Left lobe of liver (tissue), 2 donors: ENCODE measurements at places on chromosomes 12 and 14. TPM values are rescaled to one million over a fixed set of nuclear protein-coding genes. Genes with fewer than 3 reads are reported as not detected.

- no peak for DNase-seq
Observed at GRCh38 chr14:21405097-21405496, 21.3 kb upstream of the SUPT16H start.

DNA sequence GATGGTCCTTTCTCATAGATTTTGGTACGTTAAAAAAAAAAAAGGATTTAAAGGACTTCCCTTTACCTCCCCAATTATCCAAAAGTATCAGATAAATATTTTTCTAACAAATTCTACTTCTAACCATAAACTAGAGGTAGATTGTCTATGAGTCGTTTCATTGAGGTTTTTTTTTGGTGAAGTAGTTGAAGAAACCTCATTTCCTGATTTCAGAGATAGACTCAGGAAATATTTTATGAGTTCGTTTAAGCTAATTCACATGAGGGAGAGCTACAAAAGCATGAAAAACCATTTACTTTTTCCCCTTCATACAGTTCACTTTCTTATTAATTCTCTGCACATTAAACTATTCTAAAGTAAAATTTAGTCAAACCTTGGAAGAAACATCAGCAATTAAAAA lies 112.5 kb downstream of the RALGAPA1 start:
- no peak for DNase-seq

- no peak for DNase-seq
Observed at GRCh38 chr14:27528328-27528727, 930.5 kb upstream of the NOVA1 start.

DNA sequence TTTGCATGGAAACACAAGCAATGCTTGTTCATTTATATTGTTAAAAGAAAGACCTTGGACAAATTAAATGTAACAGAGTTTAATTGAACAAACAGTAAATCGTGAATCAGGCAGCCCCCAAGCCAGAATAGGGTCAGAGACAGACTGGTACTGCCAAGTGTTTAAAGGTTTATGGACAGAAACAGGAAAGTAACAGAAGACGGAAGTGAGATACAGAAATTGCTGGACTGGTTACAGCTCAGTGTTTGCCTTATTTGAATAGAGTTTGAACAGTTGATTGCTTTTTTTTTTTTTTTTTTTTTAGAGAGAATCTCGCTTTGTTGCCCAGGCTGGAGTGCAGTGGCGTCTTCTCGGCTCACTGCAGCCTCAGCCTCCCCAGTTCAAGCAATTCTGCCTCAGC lies 50.3 kb downstream of the DAO start:
- no peak for DNase-seq

GRCh38 chr14:68182492-68182891 lies 362.9 kb downstream of the RAD51B start:
- no peak for DNase-seq

- no peak for DNase-seq
Observed at GRCh38 chr14:64861916-64862315, 17.8 kb downstream of the SPTB start.

DNA sequence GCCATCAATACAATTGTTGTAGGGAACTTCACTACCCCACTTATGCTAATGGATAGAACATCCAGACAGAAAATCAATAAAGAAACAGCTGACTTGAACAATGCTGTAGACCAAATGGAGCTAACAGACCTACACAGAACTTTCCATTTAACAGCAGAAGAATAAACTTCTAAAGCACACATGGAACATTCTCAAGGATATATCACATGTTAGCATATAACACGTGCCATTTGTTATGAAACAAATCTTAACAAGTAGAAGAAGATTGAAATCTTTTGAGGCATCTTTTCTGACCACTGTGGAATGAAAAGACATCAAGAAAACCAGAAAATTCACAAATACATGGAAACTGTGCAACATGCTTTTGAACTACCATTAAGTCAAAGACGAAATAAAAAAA lies 62.5 kb upstream of the RNU6-8 start:
- DNase-seq, result no peak

DNA sequence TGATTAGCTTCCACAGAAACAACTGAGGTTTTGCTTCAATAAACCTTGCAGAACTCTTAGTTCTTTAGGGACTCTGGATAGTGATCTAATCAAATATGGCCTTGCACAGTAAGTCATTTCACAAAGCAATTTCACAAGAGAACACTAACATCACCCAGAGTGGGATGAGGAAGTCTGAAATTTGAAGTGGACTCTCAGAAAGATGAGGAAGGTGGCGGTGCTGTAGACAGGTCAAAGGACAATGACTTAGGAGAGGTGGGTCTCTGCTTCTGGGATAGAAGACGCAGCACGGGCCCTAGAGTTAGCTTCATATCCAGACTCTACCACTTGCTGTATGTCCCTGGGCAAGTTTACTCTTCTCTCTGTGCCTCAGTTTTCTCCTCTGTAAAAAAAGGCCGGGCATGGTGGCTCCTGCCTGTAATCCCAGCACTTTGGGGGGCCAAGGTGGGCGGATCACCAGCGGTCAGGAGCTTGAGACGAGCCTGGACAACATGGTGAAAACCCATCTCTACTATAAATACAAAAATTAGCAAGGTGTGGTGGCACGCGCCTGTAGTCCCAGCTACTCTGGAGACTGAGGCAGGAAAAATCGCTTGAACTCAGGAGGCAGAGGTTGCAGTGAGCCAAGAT lies 18.9 kb downstream of the FOS start:
- DNase-seq, result no peak

GRCh38 chr14:99481745-99482099 lies 513 bp downstream of the CCNK start:
- DNase-seq, result no peak

DNA sequence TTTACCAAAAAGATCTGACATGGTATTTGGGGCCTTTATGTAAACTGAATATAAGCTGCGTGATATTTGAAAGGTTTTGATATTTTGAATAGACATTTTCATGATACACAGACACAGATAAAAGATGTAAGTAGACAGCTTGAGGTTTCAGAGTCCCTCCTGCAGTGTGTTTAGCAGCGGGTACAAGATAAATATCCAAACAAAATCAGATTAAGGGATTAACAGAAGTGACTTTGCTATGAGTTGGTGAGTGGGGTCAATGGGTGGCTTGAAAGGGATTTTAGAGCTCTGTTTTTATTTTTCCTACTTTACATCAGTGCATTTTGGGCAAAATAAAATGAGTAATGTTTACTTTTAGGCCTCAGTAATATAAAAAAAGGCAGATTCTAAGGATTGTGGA lies 84.1 kb downstream of the IGF1 start:
- no peak for DNase-seq

- DNase-seq, result no peak
Observed at GRCh38 chr14:56487090-56487667, 92.4 kb upstream of the TMEM260 start.

DNA sequence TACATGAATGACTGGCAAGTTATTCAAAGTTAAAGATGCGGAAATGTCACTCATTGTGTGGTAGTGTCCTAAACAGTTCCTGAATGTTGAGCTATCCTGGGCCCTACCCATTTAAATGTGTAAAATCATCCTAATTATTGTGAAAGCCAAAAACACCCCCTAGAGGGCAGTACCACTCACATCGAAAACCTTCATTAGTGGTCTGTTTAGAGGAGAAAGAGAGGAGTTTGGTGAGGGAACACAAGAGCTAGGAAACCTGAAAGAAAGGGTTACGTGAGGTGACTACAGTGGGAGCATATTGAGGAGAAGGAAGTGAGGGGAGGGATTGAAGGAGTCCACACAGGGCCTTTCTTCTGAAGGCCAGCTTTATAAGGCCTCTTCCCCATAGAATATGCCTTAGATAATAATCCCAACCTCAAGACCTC lies 2.5 kb upstream of the TEP1 start:
- no peak for DNase-seq

- DNase-seq, result no peak
Observed at GRCh38 chr12:15115434-15115833, 105.8 kb downstream of the RERG start.

DNA sequence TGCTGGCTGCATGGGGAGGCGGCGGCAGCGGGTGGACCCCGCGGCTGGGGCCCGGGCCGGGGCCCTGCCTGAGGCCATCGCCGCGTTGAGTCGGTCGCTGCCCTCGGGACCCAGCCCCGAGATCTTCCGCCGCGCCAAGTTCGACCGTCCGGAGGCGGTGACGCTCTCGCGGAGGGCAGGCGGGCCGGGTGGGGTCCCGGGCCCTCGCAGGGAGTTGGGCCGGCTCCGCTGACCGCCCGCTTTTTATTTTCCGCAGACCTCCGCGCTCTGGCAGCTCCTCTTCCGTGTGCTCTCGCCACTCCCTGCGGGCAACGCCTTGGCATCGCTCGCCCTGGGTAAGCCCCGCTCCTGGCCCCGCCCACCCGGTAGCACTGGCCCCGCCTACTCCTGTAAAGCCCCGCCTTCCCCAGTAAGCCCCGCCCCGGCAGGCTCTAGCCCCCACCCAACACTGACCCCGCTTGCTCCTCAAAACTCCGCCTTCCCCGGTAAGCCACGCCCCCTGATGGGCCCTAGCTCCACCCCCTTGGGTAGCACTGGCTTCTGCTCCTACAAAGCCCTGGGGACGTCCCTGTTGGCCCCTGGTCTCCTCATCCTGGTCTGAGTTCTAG lies 424 bp downstream of the TEDC1 start:
- peak; percentile 86 for DNase-seq

DNA sequence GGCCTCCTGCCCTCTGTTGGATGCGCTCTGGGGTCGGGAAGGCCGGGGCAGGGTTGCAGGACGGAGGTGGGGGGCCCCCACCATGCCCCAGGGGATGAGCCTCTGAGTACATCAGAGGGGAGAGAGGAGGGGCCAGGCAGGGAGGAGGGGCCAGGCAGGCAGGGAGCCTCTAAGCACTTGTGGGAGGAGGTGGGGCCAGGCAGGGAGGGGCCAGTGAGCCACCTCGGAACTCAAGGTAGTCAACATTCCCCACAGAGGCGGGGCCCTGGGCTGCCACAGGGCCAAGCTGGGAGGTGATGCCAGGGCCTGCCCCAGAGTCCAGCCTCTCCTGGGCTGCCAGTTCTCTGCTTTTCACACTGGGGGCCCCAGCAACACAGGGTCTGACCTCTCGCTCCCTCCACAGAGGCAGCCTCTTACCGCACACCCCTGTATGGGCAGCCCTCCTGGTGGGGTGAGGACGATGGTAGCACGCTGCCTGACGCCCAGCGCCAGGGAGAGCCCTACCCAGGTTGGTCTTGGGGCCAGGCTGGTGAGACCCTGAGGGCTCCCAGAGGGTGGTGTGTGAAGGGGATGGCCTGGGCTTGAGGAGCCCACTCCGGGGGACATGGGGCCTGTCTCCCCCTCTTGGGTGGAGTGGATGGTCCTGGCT lies 17.4 kb downstream of the CEP170B start:
- DNase-seq, result no peak

GRCh38 chr14:105682956-105683570 lies 156.7 kb downstream of the TMEM121 start:
- no peak for DNase-seq

DNA sequence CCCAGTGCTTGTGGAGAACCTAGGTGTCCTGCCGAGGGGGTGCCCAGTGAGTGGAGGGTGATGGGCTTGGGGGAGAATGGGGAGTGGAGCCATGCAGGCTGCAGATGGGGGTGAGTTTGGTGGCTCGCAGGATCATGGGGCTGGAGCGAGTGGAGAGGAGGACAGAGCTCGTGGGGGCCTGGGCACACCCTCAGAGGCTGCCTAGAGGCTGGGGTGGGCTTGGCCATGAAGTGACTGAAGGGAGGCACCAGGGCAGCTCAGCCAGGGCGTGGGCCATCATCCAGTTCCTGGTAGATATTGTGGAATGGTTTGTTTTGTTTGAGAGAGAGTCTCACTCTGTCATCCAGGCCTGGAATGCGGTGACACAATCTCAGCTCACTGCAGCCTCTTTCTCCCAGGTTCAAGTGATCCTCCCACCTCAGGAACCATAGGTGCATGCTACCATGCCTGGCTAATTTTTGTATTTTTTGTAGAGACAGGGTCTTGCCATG lies 43.4 kb upstream of the AMN start:
- no peak for DNase-seq

DNA sequence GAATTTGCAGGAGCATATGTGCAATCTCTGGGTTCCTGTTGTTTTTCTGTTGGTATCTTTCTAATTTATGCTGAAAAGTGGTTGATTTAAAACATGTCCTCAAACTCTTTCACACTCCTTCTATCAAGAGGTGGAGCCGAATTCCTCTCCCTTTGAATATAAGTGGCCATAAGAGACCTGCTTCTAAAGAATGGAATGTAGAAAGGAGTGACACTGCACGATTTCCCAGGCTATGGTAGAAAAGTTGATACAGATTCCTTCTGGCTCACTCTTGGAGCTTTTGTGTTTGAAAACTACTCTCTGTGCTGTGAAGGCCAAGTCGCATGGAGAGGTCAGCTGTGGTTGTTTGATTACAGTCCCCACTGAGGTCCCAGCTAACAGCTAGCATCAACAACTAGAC lies 613.2 kb downstream of the ETNK1 start:
- no peak for DNase-seq

DNA sequence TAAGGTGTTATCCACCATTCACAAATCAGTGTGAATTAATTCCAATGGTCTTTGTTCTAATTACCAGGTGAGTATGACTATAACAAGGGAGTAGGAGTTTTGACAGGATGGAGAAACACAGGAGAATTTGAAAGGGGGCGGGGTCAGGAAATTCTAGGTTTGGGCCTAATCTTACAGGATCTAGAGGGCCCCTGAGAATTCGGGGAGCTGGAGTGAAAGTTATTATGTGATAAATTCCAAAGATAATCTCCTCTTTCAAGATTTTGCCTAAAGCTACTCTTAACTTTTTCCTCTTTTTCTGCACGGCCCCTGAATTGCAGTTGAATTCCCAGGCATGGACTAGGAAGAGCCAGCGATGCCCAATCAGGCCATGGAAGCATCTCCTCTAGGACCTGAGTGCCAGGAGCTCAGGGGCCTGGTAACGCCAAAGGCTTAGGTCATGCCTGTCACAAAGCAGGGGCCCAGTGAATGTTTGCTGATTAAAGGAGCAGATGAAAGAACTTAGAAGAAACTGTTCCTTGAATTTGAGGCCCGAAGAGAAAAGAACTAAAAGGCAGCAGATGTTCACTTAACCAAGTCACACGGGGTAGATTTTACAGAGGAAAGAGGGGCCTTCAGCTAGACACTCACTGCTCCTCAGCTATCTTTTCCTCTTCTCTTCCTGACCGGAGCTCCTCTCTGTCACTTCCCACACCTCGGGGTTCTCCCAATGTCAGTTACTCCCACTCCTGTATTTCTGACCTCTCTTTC lies 195.5 kb downstream of the PPM1H start:
- DNase-seq, result no peak

GRCh38 chr12:96502477-96502876 lies 13.1 kb downstream of the CFAP54 start:
- DNase-seq, result no peak

Gene RDH11
- total RNA-seq, result 85.1 TPM

Gene INHBC
- 51.9 TPM for total RNA-seq

Gene COL2A1
- 0.08 TPM for total RNA-seq

Gene SLC7A7
- total RNA-seq, result 6.1 TPM

Gene ANO2
- total RNA-seq, result 0.13 TPM

Gene RFX4
- total RNA-seq, result not detected

Gene C12orf54
- total RNA-seq, result not detected

Gene ARID2
- total RNA-seq, result 9.4 TPM

Gene ASB2
- 0.20 TPM for total RNA-seq
